MCF 10A (cell line): ENCODE measurements at places on chromosomes 4 and X. TPM values are rescaled to one million over a fixed set of nuclear protein-coding genes. Genes with fewer than 3 reads are reported as not detected.
A peak's percentile ranks its signal among the peaks of the same experiment; 100 is the strongest.

DNA sequence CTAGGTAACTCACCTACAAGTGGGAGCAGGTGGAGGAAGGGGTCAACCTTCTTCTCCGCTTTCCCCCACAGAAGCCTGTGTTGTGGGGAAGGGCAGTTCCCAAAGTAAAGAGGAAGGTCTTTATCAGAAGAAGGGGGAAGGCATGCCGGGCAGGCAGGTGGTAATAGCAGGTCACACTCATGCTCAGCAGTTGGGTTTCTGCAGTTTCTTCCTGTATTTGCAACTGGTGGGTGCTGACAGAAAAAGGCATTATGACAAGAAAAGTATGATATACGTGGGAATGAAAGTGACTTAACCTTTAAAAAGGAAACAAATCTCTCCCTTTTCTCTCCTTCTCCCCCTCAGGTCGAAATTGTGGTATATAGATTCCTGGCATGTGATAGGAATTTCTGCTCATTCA is 3.7 kb downstream of the MTMR1 start:
- no peak overlapping the region for H3K27ac ChIP-seq
- H3K27me3 ChIP-seq = peaks cover 14% of the 10 kb centered on the region
- no peak overlapping the region for H3K4me3 ChIP-seq
- peaks cover 14% of the 10 kb centered on the region for H3K4me1 ChIP-seq
- peaks cover 17% of the 10 kb centered on the region for H3K36me3 ChIP-seq

Gene RNF212
- not detected in 2 replicates for total RNA-seq

Gene CACNA1F
- total RNA-seq = not detected in 2 replicates

DNA sequence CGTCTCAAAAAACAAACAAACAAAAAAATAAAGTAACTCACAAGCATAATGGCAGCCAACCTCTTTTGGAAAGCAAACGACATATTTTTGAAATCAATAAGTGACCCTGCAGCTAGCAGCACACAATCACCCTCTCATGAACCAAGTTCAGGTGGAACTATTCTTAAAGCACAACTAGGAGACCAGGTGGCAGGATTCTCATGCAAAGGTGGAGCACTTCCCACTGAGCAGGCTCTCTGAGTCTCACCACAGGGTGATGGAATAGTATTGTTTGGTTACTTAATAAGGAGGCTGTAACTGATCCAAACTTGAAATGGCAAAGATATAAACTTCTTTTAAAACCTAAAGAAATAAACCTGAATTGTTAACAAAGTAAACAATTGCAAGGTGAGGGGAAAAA is 1293.1 kb downstream of the PCDH19 start:
- no peaks in the 10 kb centered on the region for H3K36me3 ChIP-seq
- no peaks in the 10 kb centered on the region for H3K4me1 ChIP-seq
- H3K27ac ChIP-seq = no peak overlapping the region
- no peak overlapping the region for H3K4me3 ChIP-seq
- peaks cover 21% of the 10 kb centered on the region for H3K27me3 ChIP-seq
- no peak for DNase-seq

- H3K27ac ChIP-seq = no peak overlapping the region
- H3K36me3 ChIP-seq = no peaks in the 10 kb centered on the region
- no peak for DNase-seq
- no peaks in the 10 kb centered on the region for H3K27me3 ChIP-seq
- H3K4me1 ChIP-seq = no peaks in the 10 kb centered on the region
- no peak overlapping the region for H3K4me3 ChIP-seq
These were observed 674.3 kb upstream of the INTU start for GRCh38 chr4:126958482-126958881.

Gene ABCG2
- 0.07 and 0.12 TPM in 2 replicates for total RNA-seq

GRCh38 chrX:56564921-56565840 is 1.8 kb downstream of the UBQLN2 start:
- no peaks in the 10 kb centered on the region for H3K4me1 ChIP-seq
- no peak overlapping the region for H3K27ac ChIP-seq
- peak overlapping the region; percentile 72 for H3K4me3 ChIP-seq

- no peaks in the 10 kb centered on the region for H3K36me3 ChIP-seq
- no peaks in the 10 kb centered on the region for H3K4me1 ChIP-seq
- no peak overlapping the region for H3K4me3 ChIP-seq
- no peak overlapping the region for H3K27ac ChIP-seq
- no peaks in the 10 kb centered on the region for H3K27me3 ChIP-seq
These were observed 19.1 kb upstream of the RAP1GDS1 start for GRCh38 chr4:98242063-98242462.

Gene DCHS2
- 0.02 and 0.17 TPM in 2 replicates for total RNA-seq

- no peak overlapping the region for H3K27ac ChIP-seq
- no peaks in the 10 kb centered on the region for H3K4me1 ChIP-seq
- H3K4me3 ChIP-seq = no peak overlapping the region
- DNase-seq = no peak
- peaks cover 1% of the 10 kb centered on the region for H3K27me3 ChIP-seq
These were observed 62.2 kb upstream of the GPR78 start for GRCh38 chr4:8517946-8518345.

DNA sequence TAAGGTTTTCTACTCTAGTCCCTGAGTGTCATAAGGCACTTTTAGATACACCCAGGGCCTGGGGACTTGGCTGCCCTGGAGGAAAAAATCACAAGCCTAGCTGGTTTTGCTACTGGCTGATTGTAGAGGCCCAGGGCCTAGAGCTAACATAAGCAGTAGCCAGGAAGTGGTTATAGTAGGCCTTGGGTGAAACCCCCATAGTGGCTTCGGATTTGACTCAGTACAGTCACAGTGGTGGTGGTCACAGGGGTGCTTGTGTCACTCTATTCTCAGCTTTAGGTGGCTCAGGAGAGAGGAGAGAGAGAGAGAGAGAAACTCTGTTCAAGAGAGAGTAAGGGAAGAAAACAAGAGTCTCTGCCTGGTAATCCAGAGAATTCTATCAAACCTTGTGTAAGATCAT is 194.5 kb upstream of the EDA2R start:
- no peak for DNase-seq
- H3K36me3 ChIP-seq = no peaks in the 10 kb centered on the region
- H3K27ac ChIP-seq = no peak overlapping the region
- no peaks in the 10 kb centered on the region for H3K4me1 ChIP-seq

DNA sequence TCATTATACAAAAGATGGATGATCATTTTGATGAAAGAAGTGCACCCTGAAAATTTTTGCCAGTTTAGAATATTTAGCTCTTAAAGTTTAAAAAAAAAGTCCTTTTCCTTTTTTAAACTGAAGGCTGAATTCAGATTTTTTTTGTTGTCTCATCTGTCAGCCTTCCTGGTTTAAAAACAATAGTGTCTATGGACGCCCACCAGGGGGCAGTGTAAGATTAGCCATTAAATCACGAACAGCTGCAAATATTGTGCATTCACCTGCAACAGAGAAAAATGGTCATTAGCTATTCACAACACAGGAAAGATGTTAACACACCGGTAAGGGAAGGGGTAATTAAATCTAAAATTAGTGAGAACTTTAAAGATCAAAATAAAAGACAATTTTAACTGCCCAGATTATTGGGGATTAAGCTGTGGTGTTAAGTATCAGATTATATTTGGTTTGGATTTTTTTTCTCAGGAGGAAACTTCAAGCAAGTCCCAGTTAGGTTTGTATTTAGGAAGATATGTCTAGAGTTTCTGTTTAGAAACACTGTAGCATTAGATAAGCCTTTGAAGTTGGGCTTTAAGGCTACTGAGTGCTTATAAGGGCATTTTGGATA is 4.4 kb upstream of the CXorf38 start:
- H3K4me1 ChIP-seq = no peaks in the 10 kb centered on the region
- H3K4me3 ChIP-seq = no peak overlapping the region
- peak; percentile 79 for DNase-seq
- H3K36me3 ChIP-seq = peaks cover 15% of the 10 kb centered on the region
- peaks cover 17% of the 10 kb centered on the region for H3K27me3 ChIP-seq
